Stimulated activated CD8-positive, alpha-beta memory T cell treated with anti-CD3 and anti-CD28 coated beads, Interleukin-15, amount 100 ng/mL, for 4 hours (primary cell): ENCODE measurements at places on chromosomes 3 and 15.

- DNase-seq = no peak
Measured at GRCh38 chr15:63233667-63234423, 43.6 kb upstream of the APH1B start.

- DNase-seq = no peak
Measured at GRCh38 chr15:60120100-60120499, 116.0 kb downstream of the FOXB1 start.

- no peak for DNase-seq
Measured at GRCh38 chr15:74768099-74768770, 13.6 kb upstream of the CSK start.

DNA sequence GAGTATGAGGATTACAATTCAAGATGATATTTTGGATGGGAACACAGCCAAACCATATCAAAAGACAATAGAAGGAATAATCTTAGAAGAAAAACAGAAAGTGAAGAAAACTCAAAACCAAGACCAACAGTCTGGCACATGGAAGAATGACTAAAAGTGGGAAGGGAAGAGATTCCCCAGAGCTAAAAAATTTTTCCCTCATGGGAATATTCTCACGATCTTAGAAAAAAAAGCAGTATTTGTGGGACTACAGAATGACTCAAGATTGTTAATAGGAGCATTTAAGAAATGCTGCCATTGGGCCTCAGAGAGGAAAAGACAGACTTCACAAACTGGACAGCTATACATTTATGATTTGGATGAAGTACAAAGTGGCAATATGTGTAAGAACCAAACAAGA, 18.3 kb downstream of the OSTN start:
- DNase-seq = no peak

- no peak for DNase-seq
Measured at GRCh38 chr3:155391551-155391958, 98.1 kb upstream of the STRIT1 start.
